Stimulated activated CD8-positive, alpha-beta memory T cell treated with anti-CD3 and anti-CD28 coated beads, Interleukin-7, amount 100 ng/mL, for 48 hours (primary cell): ENCODE measurements at places on chromosomes 5 and 9.

DNA sequence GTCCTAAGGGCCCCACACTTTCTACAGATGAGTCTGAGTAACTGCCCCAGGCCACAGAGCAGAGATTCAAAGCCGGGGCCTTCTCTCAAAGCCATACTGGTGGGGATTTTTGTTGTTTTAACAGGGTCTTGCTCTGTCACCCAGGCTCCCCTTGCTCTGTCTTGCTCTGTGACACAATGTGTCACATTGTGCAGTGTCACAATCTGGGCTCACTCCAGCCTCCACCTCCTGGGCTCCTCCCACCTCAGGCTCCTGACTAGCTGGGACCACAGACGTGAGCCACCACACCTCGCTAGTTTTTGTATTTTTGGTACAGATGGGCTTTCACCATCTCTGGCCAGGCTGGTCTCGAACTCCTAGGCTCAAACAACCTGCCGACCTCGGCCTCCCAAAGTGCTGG lies 8.6 kb downstream of the AGPAT2 start:
- no peak for DNase-seq

DNA sequence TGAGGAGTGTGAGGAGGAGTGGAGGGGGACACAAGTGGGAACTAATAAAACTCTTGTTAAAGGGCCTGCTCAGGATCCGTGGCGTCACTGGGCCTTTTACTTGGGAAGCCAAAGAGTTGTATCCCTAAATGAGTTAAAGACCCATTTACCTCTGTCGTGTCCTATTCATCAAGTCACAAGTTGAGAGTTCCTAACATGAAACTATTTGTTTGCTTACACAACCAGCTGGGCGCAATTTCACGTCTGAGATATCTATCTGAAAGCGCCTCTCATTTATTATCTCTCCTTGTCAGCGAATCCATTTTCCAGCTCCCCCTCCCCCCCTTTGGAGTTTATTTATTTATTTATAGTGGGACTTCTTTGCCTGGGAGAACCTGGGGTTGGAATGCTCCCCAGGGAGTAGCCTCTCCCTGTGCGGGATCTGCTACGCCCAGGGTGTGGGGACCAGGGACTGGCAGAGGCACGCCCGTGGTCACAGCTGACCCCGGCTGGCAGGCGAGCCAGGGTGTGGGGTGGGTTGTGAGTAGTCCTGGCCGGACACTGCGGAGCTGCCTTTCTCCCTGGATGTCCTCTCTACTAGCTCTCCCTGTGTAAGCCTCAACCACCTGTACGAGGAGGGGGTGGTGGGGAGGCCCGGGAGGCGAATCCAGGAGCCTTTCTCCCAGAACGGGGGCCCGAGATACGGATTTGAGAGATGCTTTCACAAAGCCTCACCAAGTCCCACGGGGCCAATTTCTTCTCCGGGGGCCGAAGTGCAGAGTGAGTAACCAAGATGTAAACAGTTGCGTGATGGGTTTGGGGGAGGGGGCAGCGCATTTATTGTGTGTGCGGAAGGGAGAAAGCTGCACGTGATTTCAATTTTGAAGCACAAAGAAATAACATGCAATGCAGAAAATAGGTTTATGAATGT lies 15.3 kb downstream of the NR2F1 start:
- DNase-seq, result no peak

DNA sequence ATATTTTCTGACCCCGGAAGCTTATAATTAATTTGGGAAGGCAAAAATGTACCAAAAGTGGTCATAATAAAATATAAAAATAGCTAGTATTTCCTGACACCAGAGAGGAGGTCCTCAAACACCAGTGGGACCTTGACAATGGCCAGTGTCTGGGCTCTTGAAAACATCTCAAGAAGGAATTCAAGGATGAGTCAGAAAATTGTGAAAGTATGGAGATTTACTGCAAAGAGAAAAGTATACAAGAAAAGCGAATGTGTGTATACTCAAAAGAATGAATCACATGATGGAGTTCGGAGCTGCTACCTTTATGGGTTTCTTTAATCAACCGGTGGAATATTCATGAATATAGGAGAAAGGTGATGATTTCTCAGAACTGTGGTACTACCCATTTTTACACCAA lies 1709.0 kb upstream of the WWC1 start:
- no peak for DNase-seq

DNA sequence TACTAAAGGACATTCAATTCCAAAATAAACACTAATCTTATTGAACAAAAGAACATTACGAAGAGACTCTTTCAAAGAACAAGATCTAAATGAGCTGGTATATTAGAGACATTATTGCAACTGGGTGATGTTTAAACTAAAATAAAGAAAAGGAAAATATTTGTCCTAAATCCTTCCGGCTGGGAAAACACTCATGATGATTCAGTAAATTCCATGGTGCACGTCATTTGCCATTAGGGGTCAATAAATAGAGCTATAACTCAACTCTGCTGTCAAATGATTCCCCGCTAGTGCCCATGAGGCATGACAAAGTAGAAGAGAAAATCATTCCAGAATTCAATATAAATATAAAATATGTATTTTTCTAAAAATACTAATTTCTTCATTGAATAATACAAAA lies 565.5 kb upstream of the TUSC1 start:
- no peak for DNase-seq

DNA sequence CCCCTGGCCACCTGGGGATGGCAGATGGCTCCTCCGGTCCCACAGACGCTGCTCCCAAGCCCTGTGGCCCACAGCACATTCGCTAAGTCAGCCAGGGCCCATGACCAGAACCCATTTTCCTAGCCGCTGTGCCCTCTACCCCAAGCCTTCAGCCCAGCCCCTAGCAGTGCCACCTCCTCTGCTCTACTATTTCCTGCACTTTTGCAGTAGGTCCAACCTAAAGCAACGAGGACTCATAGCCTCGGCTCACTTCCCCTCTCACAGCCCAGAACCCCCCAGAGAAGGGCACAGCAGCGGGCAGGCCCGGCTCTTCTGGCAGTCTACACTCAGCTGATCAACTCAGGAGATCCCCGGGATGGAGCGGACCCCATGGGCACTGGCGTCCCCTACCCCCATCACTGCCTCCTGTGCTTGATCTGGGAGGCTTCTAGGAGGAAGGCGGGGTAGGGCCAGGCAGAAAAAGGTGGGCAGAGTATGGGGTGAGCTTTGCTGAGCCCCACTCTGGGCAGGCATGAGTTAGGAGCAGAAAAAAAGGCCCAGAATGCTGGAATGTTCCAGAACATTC lies 111.2 kb downstream of the ZNF354C start:
- DNase-seq, result no peak

GRCh38 chr9:69985971-69986370 lies 57.7 kb upstream of the MAMDC2 start:
- no peak for DNase-seq
